Fibroblast of villous mesenchyme (primary cell): ENCODE measurements at places on chromosomes 1 and 21. TPM values are rescaled to one million over a fixed set of nuclear protein-coding genes. Genes with fewer than 3 reads are reported as not detected.

Gene ZNF683
- not detected in 2 replicates for total RNA-seq

Gene OR2G6
- not detected in 2 replicates for total RNA-seq

Gene CR1L
- not detected in 2 replicates for total RNA-seq

Gene FRRS1
- total RNA-seq = 17.7 and 20.7 TPM in 2 replicates

Gene ANKRD34A
- 1.3 and 1.6 TPM in 2 replicates for total RNA-seq

Gene PCBP3
- 1.3 and 2.9 TPM in 2 replicates for total RNA-seq

Gene FCRL5
- not detected in 2 replicates for total RNA-seq

Gene KCNA3
- under 0.01 and 0.64 TPM in 2 replicates for total RNA-seq

Gene PKLR
- total RNA-seq = not detected in 2 replicates

Gene GALNT2
- total RNA-seq = 67.0 and 69.5 TPM in 2 replicates

Gene PTPRC
- total RNA-seq = 0.64 and 3.5 TPM in 2 replicates

Gene SLC44A5
- total RNA-seq = under 0.01 TPM in 2 replicates

Gene MAN1A2
- 63.5 and 78.2 TPM in 2 replicates for total RNA-seq

Gene ETV3L
- total RNA-seq = not detected in 2 replicates

Gene PRRX1
- 174 and 203 TPM in 2 replicates for total RNA-seq

Gene AK4
- 0.86 and 0.97 TPM in 2 replicates for total RNA-seq

Gene NUDT4B
- total RNA-seq = 25.4 and 30.2 TPM in 2 replicates

Gene CCDC17
- total RNA-seq = 1.3 and 1.6 TPM in 2 replicates

Gene STUM
- under 0.01 TPM in 1 of 2 replicates, not detected in the other for total RNA-seq

Gene DYNLT5
- 1.7 and 2.9 TPM in 2 replicates for total RNA-seq

Gene MROH9
- total RNA-seq = under 0.01 TPM in 2 replicates

Gene MPL
- not detected in 2 replicates for total RNA-seq

Gene OTUD3
- 3.5 and 13.4 TPM in 2 replicates for total RNA-seq

Gene AGTRAP
- total RNA-seq = 38.9 and 41.9 TPM in 2 replicates

Gene NECTIN4
- 0.32 and 2.6 TPM in 2 replicates for total RNA-seq

Gene CHRM3
- total RNA-seq = under 0.01 TPM in 1 of 2 replicates, not detected in the other

Gene LRRN2
- under 0.01 TPM in 1 of 2 replicates, not detected in the other for total RNA-seq

Gene CD2
- total RNA-seq = not detected in 2 replicates

Gene BATF3
- total RNA-seq = 3.0 and 3.9 TPM in 2 replicates

Gene C8B
- not detected in 2 replicates for total RNA-seq

Gene PROX1
- total RNA-seq = under 0.01 TPM in 2 replicates

Gene RSPH1
- not detected in 2 replicates for total RNA-seq

Gene TMEM79
- total RNA-seq = 0.86 and 1.3 TPM in 2 replicates

Gene ECE1
- total RNA-seq = 127 and 141 TPM in 2 replicates

Gene PCSK9
- total RNA-seq = 2.6 and 9.1 TPM in 2 replicates

Gene ST6GALNAC3
- total RNA-seq = 1.3 TPM in 2 replicates

Gene LCE3E
- total RNA-seq = not detected in 2 replicates

Gene PDE9A
- 3.9 and 9.5 TPM in 2 replicates for total RNA-seq

Gene GPR137B
- 11.6 and 13.0 TPM in 2 replicates for total RNA-seq

Gene ATP1A4
- not detected in 2 replicates for total RNA-seq

Gene NR1I3
- not detected in 2 replicates for total RNA-seq

Gene LDLRAD1
- not detected in 2 replicates for total RNA-seq

Gene TBX19
- total RNA-seq = 0.64 and 0.86 TPM in 2 replicates

Gene CELA2A
- total RNA-seq = not detected in 2 replicates

Gene SELENBP1
- total RNA-seq = 23.3 and 27.7 TPM in 2 replicates

Gene OR13G1
- not detected in 2 replicates for total RNA-seq

Gene PRXL2B
- total RNA-seq = 13.2 and 15.1 TPM in 2 replicates

Gene NEXN
- 16.8 and 19.3 TPM in 2 replicates for total RNA-seq

Gene CFHR1
- total RNA-seq = 0.86 TPM in 1 of 2 replicates, not detected in the other

Gene ADAMTS5
- 12.6 and 28.5 TPM in 2 replicates for total RNA-seq

Gene ANKRD65
- 0.43 and 1.6 TPM in 2 replicates for total RNA-seq

Gene GPR52
- 1.9 and 2.6 TPM in 2 replicates for total RNA-seq

Gene LRRC38
- total RNA-seq = not detected in 2 replicates
